Coronary artery (tissue), 2 donors: ENCODE measurements at places on chromosomes 16 and 17.

GRCh38 chr16:68857479-68857878, 14.1 kb downstream of the TANGO6 start:
- DNase-seq, result no peak

DNA sequence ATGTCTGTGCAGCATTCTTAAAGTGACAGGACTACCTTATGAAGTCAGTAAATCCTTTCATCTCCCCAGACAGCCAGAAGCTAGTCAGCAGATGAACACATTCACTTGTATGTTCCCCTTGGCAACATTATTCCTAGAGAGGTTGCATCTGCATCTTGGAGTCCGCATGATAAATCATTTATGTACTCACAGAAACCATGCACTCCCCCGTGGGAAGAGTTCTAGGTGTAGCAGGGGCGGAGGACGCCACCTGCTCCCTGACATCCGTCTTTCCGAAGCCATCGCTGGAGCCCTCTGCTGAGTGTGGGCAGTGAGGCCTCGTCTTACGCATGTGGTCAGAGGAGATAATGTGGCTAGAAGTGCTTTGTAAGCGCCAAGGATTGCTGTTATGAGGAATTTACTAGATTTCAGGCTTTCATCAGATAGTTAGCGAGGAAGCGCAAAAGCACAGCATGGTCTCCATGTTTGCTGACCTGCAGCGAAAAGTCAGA, 144.5 kb downstream of the RPTOR start:
- no peak for DNase-seq

DNA sequence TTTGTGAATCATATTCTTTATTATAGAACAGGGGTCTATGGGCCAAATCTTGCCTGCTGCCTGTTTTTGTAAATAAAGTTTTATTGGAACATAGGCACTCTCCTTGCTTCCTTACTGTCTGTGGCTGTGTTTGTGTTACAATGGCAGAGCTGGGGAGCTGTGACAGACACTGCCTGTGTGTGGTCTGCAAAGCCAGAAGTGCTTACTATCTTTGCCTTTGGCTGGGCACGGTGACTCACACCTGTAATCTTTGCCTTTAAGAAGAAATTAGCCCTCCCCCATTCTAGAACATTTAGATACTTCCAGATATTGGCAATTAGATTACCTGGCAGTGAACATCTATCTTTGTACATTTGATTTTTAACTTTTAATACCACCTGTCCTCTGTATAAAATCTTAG, 308.3 kb downstream of the FOXL1 start:
- no peak for DNase-seq

DNA sequence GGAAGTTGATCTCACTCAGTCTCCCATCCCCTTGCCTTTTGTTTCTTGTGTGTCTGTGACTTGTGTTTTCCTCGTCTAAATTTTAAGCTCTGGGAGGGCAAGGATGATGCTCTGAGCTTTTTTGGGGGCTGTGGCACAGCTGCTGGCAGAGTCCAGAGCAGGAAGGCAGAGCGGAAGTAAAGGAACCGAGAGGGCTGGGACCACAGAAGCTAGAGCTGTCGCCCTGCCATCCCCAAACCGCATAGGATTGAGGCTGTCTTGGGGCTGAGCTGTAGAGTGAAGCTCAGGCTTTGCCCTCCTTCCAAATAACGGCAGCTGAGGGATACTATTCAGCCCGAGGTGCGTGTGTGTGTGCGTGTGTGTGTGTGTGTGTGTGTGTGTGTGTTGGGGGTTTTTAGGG, 3.8 kb upstream of the DNAH2 start:
- DNase-seq, result no peak
